ENCODE measurements at places on chromosomes 4 and X. TPM values are rescaled to one million over a fixed set of nuclear protein-coding genes. Genes with fewer than 3 reads are reported as not detected.

The SCML2 gene
- total RNA-seq = 2.1 TPM

The FANCB gene
- 8.7 TPM for total RNA-seq

The UGT2B10 gene
- total RNA-seq = not detected

The OSTC gene
- total RNA-seq = 252 TPM

The APOO gene
- total RNA-seq = 21.2 TPM

The DMRTC1B gene
- not detected for total RNA-seq

The GLA gene
- total RNA-seq = 62.2 TPM

The SYP gene
- 0.12 TPM for total RNA-seq

The GLUD2 gene
- 0.38 TPM for total RNA-seq

The RGN gene
- total RNA-seq = 1.7 TPM

The NUP62CL gene
- not detected for total RNA-seq

The RAB33A gene
- 0.28 TPM for total RNA-seq

- H3K27ac ChIP-seq = no peak overlapping the region
- DNase-seq = no peak
- no peak overlapping the region for H3K4me3 ChIP-seq
- no peaks in the 10 kb centered on the region for H3K36me3 ChIP-seq
- H3K4me1 ChIP-seq = no peaks in the 10 kb centered on the region
These were observed 366.3 kb upstream of the CXorf51A start for GRCh38 chrX:147180886-147181285.

- no peaks in the 10 kb centered on the region for H3K27me3 ChIP-seq
- no peaks in the 10 kb centered on the region for H3K36me3 ChIP-seq
- H3K27ac ChIP-seq = no peak overlapping the region
- no peak for DNase-seq
- H3K4me3 ChIP-seq = no peak overlapping the region
These were observed 42.0 kb upstream of the IGSF1 start for GRCh38 chrX:131331152-131331551.

- peaks cover 3% of the 10 kb centered on the region for H3K27me3 ChIP-seq
- no peak overlapping the region for H3K27ac ChIP-seq
- H3K4me1 ChIP-seq = peaks cover 19% of the 10 kb centered on the region
- H3K36me3 ChIP-seq = no peaks in the 10 kb centered on the region
- no peak overlapping the region for H3K4me3 ChIP-seq
- peak; percentile 32 for DNase-seq
These were observed 182.7 kb downstream of the KCNIP4 start for GRCh38 chr4:21765810-21766407.

GRCh38 chrX:12032082-12032481 lies 106.2 kb upstream of the FRMPD4 start:
- no peak overlapping the region for H3K4me3 ChIP-seq
- H3K36me3 ChIP-seq = no peaks in the 10 kb centered on the region
- H3K27me3 ChIP-seq = no peaks in the 10 kb centered on the region
- no peak overlapping the region for H3K27ac ChIP-seq
- H3K4me1 ChIP-seq = no peaks in the 10 kb centered on the region

- peaks cover 19% of the 10 kb centered on the region for H3K27me3 ChIP-seq
- no peak within 1 kb of the TSS for H3K27ac ChIP-seq
- no peak within 1 kb of the TSS for H3K4me3 ChIP-seq
- H3K36me3 ChIP-seq = no peaks in the 10 kb centered on the region
- H3K4me1 ChIP-seq = no peaks in the 10 kb centered on the region
These were observed at the start of gene LRAT for GRCh38 chr4:154743683-154744340. Gene LRAT (plus strand): TSS chr4:154744000. CDS start chr4:154744327, 327 bp downstream.

DNA sequence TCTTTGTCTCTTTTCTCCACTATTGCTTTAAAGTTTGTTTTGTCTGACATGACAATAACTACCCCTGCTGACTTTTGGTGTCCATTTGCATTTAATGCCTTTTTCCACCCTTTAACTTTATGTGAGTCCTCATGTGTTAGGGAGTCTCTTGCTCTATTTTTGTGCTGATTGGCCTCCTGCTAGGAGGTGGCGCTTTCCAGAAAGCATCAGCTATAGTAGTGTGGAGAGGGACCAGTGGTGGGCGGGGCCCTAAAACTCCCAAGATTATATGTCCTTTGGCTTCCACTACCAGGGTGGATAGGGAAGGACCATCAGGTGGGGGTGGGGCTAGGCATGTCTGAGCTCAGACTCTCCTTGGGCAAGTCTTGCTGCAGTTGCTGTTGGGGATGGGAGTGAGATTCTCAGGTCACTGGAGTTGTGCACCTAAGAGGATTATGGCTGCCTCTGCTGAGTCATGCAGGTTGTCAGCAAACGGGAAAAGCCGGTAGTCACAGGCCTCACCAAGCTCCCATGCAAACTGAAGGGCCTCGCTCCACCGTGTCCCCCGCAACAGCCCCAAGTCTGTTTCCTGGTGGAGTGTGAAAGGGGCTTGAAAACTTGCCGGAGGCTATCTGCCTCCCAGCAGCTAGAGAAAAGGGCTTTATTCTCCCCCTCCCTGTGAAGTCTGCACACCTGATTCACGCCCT lies 156.3 kb downstream of the CPEB2 start:
- no peak overlapping the region for H3K4me3 ChIP-seq
- peaks cover 4% of the 10 kb centered on the region for H3K4me1 ChIP-seq
- H3K27me3 ChIP-seq = peaks cover 12% of the 10 kb centered on the region

DNA sequence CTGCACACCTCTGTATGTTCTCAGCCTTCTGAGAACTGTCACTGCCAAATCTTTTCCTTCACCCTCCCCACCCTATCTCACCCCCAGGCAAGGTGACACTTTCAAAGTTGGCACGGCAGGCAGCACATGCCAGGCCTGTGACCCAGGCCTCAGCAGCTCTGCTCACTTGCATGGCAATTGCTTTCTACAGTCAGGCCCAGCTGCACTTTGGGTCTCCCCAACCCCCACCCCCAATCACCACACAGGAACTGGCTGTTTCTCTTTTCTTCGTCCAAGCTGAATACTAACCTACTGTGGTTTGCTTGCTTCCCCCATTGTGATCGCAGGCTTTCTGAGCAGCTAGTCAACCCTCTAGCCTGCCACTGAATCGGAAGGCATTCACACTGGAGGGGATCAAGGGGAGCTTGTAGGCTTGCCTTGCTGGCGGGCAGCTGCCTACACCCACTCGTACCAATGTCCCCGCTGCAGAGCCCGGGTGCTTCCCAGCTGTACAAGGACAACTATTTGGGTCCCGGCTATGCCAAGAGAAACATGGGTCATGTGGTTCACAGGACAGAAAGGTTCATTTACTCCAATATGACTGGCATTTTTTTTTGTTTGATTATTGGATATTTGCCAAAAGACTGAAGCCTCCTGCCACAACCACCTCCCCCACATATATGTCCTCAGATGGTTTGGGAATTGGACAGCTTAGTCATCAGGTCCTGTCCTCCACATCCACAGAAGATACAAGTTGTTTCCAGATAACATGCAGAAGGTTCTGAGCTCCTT lies 28.1 kb downstream of the SLC25A43 start:
- H3K27me3 ChIP-seq = no peaks in the 10 kb centered on the region
- no peak for DNase-seq
- H3K27ac ChIP-seq = no peak overlapping the region
- peaks cover 20% of the 10 kb centered on the region for H3K4me1 ChIP-seq
- H3K4me3 ChIP-seq = no peak overlapping the region

DNA sequence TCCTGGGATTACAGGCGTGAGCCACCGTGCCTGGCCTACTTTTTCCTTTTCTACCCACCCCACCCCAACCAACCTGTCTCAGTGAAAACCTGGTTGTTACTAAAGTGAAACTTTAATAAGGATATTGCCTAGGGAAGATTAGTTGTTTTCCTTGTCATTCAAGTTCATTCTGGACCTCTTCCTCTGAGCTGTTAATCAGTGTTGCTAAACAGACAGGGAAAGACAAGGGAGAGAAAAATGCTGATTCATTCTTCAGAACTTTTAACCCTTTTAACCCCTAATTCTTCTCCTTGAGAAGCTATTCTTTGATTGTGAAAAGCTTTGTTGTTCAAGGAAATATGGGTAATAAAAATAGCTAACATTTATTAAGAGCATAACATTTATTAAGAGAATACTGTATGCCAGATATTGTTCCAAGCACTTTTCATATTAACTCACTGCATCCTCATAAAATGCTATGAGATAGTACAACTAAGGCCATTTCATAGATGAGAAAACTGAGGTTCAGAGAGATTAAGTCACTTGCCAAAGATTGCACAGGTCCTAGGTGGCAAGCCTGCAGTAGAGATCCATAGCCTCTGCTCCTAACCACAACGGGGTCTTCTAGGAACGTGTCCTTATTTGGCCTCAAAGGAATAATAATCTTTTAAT lies 34.8 kb downstream of the OSTC start:
- H3K27ac ChIP-seq = no peak overlapping the region
- DNase-seq = no peak
- no peaks in the 10 kb centered on the region for H3K36me3 ChIP-seq
- peaks cover 2% of the 10 kb centered on the region for H3K27me3 ChIP-seq

DNA sequence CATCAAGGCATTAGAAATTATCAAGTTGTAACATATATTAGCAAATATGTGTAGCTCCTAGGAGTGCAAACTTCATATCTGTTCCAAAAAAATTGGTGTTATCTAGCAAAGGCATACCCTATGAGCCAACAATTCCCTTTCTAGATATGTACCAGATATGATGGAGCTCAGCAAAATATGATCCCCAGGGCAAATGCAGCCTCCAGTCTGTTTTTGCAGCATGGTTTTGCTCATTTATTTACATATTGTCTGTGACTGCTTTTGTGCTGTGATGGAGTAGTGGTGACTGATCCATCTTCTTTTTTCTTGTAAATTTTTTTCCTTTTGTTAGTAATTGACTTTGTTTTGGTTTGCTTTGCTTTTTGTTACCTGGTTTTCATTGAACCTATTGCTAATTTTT lies 41.0 kb downstream of the CEP135 start:
- H3K27ac ChIP-seq = no peak overlapping the region
- peaks cover 12% of the 10 kb centered on the region for H3K4me1 ChIP-seq
- H3K36me3 ChIP-seq = peaks cover 22% of the 10 kb centered on the region
- DNase-seq = no peak
- H3K4me3 ChIP-seq = no peak overlapping the region
- H3K27me3 ChIP-seq = no peaks in the 10 kb centered on the region

DNA sequence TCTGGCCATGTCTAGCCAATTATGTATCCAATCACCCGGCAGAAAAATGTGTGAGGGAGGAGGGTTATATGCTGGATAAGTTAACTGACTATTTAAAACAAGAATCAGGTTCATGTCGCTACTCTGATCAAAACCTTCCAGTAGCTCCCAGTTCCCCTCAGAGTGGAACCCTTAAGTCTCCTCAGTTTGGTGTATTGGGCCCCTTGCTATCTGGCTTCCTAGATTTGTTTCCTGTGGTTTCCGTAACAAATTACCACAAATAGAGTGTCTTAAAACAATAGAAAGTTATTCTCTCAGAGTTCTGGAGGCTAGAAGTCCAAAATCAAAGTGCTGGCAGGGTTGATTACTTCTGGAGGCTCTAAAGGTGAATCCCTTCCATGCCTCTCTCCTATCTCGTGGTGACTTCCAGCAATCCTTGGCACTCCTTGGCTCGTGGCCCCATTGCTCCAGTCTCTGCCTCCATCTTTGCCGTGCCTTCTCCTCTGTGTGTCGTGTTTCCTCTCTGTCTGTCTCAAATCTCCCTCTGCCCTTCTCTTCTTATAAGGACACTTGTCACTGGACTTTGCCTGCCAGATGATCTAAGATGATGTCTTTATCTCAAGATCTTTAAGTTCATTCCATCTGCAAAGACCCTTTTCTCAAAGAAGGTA lies 10.5 kb upstream of the ENPP6 start:
- no peak overlapping the region for H3K4me3 ChIP-seq
- H3K36me3 ChIP-seq = no peaks in the 10 kb centered on the region
- no peaks in the 10 kb centered on the region for H3K4me1 ChIP-seq
- DNase-seq = no peak
- H3K27me3 ChIP-seq = peaks cover 13% of the 10 kb centered on the region
